Hematopoietic multipotent progenitor cell treated with erythropoietin and hydrocortisone succinate and interleukin-3 and kit ligand, for 15 days (in vitro differentiated cells): ENCODE measurements at places on chromosomes 6 and 20.

- no peak for DNase-seq
These were observed 664.9 kb upstream of the CITED2 start for GRCh38 chr6:140039364-140039763.

DNA sequence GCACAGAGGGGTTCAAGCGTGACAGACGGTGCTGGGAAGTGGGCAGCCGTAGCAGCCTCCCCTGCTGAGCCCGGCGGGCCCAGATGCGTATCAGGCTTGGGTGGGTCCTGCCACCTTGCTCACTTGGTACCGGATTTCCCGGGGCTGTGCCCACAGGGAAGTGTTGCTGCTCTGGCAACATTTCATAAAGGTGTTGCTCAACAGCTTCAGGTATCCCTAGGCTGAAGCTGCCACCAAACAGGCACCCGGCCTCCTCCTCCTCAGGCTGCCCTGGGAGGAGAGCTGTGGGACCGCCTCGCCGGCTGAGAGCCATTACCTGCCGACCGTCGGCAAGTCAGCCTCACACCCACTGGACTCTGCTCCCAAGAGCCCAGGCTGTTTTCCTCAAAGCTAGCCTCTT is 11.5 kb downstream of the PSMG4 start:
- DNase-seq, result no peak

DNA sequence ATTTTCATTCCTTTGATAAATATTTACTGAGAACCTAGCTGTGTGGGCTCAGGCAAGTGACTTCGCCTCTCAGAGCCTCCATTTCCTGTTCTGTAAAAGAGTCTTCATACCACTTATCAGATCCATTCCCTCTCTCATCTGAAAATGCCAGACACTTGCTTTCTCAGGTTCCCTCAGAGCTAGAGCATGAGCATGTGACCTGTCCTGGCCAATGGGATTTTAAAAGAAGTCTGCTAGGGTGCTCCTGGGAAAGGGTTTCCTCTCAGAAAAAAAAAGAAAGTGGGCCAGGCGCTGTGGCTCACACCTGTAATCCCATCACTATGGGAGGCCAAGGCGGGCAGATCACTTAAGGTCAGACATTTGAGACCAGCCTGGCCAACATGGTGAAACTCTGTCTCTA is 5.3 kb downstream of the KCNB1 start:
- no peak for DNase-seq

- no peak for DNase-seq
These were observed 9.3 kb upstream of the FKBP1A start for GRCh38 chr20:1402149-1402548.
